ENCODE measurements at places on chromosomes 11 and 22.
A peak's percentile ranks its signal among the peaks of the same experiment; 100 is the strongest.

GRCh38 chr22:50298937-50299784 lies 8.3 kb downstream of the PLXNB2 start:
- DNase-seq, result no peak

- DNase-seq, result peak; percentile 69
Observed at GRCh38 chr11:45371251-45372115, 85.3 kb upstream of the SYT13 start.

GRCh38 chr11:62333768-62334167 lies 3.5 kb upstream of the ASRGL1 start:
- no peak for DNase-seq

GRCh38 chr11:69022260-69022659 lies 9.2 kb upstream of the MRGPRF start:
- DNase-seq, result no peak

GRCh38 chr11:107545101-107545514 lies 20.4 kb downstream of the ALKBH8 start:
- no peak for DNase-seq

GRCh38 chr11:96237766-96238266 lies 105.2 kb downstream of the MAML2 start:
- DNase-seq, result no peak

DNA sequence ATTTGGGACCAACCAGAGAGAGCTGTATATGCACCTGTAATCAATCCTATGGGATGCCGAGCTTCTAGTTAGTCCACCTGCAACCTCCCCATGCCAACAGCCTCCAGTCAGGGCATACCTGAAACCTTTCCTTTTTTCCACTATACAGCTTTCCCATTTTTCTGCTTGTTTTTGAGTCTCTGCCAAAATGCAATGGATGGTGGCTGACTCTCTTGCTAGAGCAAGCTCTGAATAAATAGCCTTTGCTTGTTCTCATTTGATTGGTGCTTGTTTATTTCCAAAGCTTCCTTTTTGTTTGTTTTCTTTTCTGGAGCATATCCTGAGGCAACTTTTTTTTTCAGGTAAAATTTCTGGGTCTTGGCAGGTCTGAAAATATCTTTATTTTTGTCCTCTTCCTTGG lies 58.0 kb upstream of the PLET1 start:
- DNase-seq, result no peak

GRCh38 chr11:45715418-45715817 lies 50.0 kb upstream of the CHST1 start:
- no peak for DNase-seq

DNA sequence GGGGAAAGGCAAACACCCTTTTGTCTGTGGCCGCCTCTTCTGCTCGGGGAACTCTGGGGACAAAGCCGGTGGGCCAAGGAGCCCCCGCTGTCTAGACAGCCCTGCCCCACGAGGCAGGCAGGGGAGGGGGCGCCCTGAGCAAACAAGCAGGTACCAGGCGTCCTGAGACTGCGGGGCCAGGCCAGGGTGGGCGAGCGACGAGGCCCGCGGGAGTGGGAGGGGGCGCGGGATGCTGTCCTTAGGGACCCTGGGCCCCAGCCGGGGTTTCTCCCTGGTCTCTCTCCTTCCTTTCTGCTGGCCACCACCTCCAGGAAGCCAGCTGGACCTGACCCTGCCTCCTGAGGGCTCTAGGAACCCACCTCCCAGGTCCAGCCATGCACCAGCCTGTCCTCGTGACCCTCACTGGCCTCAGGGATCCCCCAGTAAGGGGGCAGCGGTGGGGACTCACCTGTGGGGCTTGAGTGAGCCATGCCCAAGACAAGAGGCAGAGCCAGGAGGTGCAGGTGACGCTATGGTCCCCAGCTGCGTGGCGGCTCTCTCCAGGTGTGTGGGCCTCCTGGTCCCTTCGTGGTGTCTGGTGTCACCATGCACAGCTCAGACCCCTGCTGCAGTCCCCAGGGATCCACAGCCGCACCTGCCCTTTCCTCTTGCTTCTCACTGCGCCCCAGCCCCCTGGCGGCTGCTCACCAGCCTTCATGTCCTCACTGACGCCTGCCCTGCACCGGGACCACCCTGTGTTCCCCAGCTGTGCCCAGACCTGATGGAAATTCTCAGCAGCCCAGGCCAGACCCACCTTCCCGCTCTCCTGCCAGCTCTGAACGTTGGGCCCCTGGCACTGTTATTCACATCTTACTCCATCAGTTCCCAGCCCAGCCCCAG lies 26.5 kb upstream of the MUC5AC start:
- no peak for DNase-seq

DNA sequence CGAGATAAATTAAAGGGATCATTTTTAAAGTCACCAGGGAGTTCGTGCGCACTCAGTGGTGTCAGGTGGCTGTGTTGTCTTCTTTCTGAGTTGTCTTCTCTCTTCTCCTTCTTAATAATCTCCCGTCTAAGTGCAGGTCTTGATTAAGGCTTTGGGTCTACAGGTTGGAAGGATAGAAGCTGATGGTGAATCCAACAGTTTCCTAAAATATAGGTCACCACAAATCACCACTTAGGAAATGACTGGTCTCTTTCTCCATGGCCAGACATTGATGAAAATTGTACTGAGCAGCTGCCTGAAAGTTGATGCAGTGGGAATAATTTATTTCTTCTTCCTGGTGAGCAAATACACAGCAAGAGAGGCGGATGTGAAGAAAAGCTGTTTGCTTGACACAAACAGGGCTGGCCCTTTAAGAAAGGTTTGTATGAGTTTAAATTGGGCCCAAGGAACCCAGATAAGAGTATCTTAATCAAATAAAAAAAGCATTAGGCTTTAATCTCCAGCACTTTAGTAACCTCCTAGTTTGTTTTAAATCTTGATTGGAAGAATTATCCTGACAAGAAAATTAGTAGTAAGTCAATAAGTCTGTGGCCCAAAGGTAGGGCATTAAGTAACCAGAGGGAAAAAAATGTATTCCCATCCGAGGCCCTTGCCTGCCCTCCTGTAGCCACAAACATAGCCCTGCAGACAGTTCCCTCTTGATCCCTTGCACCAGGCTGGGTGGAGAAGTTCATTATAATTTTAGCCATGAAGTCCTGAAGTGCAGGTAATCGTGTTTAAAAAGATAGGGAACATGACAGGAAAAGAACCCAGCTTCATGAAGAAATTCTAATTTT lies 245.8 kb downstream of the KIRREL3 start:
- DNase-seq, result no peak

DNA sequence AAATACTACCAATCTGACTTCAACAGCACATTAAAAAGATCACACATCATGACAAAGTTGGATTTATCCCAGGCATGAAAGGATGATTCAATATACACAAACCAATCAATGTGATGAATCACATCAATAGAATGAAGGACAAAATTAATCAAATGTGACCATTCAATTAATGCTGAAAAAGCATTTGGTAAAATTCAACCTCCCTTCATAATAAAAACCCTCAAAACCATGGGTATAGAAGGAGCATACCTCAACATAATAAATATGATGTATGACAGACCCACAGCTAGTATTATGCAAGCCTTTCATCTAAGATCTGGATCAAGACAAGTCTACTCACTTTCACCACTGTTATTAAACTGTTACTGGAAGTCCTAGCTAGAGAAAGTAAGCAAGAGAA lies 921.7 kb upstream of the RAG2 start:
- DNase-seq, result no peak

- DNase-seq, result no peak
Observed at GRCh38 chr22:21043860-21044535, 1.7 kb upstream of the LRRC74B start.

DNA sequence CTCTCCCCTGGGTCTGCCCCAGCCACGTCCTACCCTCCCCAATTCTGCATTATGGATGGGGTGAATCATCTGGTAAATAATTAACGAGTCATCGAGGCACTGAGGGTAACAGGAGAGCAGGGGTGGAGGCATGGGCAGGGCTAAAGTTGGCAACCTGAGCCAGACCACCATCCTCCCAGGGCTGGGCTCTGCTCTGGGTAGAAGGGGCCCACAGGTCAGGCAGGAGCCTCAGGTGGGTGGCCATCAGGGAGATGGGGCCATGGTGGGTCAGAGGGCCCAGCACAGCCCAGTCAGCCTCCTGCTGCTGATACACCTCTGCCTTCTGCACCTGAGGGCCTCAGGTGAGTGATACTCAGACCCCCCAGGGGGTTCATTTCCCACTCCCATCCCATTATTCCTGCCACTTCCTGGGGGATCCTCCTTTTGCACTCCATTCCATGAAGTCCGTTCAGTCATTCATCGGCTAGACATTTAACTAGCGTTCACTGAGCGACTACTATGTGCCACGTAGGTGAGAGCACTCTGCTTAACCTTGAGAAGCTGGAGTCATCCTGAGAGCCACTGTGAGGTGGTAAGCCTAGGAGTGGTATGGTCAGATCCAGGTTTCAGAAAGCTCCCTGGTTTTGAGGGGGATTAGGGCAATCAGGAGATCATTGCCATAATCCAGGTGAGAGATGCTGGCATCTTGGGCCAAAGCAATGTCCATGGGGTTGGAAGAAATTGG lies at the start of gene VSIG10L2:
Gene VSIG10L2 (plus strand): TSS at position 248 of the 724 bp plus-strand sequence. CDS start 12 bp downstream, at position 260.
- no peak for DNase-seq

DNA sequence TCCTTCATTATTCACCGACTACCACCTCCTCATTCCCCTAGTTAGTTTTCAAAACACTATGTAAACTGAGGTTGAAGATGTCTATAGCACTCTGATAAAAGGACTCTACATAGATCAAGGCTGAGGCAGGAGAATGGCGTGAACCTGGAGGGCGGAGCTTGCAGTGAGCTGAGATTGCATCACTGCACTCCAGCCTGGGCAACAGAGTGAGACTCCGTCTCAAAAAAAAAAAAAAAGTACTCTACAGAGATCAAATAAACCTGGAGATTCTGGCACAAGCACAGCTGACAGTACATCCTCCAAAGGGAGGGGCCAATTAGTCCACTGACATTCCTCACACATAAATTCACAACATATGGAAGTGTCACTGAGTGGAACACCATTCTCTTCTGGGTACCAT lies 31.0 kb downstream of the TSG101 start:
- DNase-seq, result no peak

DNA sequence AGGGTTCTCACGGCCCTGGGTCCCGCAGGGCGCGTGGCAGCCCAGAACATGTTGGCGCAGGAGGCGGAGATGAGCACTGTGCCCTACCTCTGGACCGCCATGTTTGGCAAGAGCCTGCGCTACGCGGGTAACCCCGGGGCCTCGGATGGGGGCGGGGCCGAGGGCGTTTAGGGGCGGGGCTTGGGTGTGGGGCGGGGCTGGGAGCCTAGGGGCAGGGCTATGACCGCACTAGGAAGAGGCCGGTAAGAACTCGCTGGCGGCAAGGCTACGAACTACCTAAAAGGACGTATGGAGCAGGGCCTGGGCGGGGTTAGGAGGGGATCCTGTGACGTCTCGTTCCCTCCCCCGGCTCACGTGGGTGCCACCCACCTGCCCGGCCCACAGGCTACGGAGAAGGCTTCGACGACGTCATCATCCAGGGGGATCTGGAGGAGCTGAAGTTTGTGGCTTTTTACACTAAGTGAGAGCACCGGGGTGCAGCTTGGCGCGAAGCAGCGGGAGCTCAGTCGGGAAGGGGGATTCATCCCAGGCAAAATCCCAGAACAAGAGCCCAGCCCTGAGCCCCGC lies 2.8 kb upstream of the LZTR1 start:
- DNase-seq, result no peak

DNA sequence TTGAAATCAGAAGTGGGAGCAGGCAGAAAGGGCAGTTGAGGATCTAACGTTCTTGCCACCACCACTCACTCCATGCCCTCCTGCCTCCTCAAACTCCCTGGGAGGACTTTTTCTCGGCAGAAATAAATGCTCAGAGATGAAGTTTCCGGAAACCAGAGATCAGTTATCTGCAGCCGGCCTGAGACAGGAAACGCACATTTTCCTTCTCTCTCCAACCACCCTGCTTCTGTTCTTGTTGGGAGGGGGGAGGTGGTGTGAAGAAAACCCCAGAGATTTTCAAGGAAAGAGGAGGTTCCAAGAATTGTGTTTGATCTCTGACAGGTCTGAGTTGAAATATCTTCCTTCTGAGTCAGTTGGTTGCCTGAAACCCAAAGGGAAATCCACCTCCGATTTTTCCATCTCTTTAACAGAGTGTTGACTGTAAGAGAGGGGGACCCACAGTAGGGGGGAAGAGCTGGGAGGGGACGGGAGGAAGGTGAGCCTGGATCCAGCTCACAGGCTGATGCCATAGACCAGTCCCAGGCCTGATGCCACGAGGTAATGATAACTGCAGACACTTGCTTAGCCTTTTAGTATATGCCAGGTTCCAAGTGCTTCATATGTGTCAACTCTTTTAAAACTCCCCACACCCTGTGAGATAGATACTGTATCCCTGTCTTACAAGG lies 100.8 kb downstream of the TRAF6 start:
- DNase-seq, result no peak

DNA sequence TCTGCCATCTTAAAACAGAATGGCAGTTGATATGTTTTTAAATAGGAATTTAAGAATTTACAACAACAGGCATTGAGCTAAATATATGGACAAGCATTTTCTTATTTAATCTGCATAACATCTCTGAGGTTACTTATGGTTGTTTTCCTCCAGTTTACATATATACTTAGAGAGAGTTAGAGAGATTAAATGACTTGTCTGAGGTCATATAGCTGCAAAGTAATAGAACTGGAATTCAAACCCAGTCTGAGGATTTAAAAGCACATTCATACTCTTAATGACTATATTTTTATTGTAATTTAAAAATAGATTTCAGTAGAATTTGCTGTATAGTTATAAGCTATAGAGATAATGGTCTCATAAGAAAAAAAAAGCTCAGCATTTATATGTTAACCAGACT lies 81.4 kb upstream of the GRIK4 start:
- no peak for DNase-seq

DNA sequence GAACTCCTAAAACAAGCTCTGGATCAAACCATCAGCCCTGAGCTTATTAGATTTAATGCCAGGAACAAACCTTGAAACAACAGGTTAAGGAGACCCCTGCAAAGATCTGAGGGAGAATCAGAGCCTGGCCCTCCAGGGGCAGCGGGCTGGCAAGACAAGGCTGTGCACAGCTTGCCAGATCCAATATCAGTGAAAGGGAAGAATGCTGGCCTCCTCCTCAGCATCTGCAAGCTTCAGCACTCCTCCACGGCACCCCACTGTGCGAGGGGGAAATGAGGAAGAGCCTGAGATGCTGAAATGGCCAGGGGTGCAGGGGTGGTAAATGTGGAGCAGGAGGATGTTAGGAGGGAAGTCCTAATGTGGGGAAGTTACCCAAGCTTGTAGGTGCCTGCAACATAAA lies 167.0 kb downstream of the TENM4 start:
- no peak for DNase-seq

DNA sequence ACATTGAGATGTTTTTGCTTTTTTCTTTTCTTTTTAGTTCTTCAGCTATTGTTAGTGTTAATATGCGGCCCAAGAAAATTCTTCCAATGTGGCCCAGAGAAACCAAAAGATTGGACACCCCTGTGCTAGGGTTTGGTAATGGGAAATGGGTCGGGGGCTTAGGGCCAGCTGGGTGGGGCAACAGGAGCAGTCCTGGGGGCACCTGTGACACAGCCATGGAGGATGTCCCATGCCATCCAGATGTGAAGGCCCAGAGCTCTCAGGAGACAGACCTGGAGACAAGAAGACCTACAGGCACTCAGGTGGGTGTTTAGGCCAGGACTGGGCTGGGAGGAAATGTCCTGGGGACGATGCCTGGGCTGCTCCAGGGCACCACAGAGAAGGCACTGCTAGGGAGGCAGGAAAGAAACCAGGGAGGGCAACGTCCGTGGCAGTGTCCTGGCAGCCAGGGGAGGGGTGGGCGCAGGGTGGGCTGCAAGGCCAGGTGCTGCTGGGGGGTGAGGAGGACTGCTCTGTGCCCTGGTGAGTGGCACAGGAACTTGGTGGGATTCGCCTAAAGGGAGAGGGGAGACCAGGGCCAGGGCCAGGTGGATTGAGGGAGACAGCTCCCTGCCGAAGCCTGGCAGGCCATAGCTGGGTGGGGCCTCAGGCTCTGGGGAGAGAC lies 21.4 kb downstream of the RELT start:
- no peak for DNase-seq

GRCh38 chr11:8886322-8886721 lies 24.7 kb upstream of the AKIP1 start:
- DNase-seq, result no peak
